ENCODE measurements at places on chromosomes 7 and 10.

DNA sequence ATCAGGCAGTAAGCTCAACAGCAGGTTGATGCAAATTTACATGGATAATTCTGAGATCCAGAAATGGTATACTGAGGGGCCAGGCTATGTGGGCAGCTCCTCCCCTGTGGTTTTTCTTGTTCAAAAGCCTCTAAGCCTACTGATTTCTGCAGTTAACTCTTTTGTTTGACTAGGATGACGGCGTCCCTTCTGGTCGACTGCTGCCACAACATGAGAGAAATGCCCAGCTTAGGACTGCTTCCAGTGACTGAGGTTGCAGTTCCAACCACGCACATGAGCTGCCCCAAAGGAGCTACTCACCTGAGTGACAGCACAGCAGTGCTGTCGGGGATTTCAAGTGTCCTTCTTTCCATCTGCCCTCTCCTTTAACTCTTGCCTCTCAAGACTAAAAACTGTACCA lies 973.0 kb upstream of the GHITM start:
- DNase-seq, result peak; percentile 33

DNA sequence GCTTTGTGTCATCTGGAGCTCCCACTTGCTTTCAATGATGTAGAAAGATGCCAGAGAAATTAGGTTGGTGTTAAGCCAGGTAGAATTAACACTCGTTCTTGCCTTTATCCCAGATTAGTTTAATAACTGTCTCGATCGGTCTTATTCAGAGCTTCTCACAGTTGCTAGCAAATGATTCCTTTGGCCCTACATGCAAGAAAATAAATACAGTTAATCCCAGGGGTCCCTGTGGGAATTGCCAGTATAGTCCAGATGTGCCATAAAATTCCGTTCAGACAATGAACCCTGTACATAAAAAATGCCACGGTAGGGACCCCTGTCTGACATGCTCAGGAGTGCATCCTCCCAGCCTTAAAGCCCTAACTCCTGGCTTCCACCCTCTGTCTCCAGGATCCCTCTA lies 207.5 kb downstream of the ARHGAP12 start:
- no peak for DNase-seq

GRCh38 chr10:125063256-125063925 lies 97.0 kb downstream of the CTBP2 start:
- no peak for DNase-seq

DNA sequence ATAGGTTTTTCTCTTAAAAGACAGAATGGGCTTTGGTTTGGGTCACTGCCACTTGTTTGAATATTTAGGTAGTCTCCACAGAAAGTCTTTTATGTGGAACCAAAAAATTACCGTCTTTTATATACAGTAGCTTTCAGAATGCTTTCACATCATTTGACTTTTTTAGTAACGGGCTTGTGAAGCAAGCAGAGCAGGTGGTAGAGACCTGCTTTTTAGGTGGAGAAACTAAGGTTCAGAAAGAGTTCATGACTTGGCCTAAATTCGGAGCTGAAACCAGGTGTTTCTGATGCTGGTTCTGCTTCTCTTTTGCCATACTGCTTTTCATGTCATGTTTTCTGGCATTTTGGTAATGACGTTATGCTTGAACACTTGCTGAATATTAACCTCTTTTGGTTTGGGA lies 36.3 kb downstream of the GARS1 start:
- DNase-seq, result no peak

GRCh38 chr10:35331894-35332640 lies 4.2 kb upstream of the CCNY start:
- peak; percentile 30 for DNase-seq

GRCh38 chr10:27504007-27504807 lies at the start of gene RAB18:
TSS of gene RAB18 (plus strand) at chr10:27504304. CDS start at chr10:27504370, 66 bp downstream.
- peak; percentile 99 for DNase-seq

GRCh38 chr7:22255834-22256233 lies 101.1 kb downstream of the RAPGEF5 start:
- DNase-seq, result peak; percentile 4

DNA sequence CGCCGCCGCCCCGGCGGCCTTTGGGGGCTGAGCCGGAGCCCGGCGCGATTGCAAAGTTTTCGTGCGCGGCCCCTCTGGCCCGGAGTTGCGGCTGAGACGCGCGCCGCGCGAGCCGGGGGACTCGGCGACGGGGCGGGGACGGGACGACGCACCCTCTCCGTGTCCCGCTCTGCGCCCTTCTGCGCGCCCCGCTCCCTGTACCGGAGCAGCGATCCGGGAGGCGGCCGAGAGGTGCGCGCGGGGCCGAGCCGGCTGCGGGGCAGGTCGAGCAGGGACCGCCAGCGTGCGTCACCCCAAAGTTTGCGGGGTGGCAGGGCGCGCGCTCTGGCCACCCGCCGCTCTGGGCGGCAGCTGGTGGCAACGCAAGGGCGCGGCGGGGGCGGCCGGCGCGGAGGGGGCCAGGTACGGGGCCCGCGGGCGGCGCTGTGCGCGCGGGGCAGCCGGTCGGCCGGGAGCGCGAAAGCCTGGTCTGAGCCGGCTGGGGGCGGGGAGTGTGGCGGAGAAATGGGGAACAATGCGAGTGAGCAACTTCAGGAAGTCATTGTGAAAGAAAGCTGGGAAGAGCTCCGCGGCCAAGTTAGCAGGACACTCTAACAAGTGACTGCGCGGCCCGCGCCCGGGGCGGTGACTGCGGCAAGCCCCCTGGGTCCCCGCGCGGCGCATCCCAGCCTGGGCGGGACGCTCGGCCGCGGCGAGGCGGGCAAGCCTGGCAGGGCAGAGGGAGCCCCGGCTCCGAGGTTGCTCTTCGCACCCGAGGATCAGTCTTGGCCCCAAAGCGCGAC lies at the start of gene IKZF1:
Gene IKZF1, plus strand, starts transcription at position 588 of the 782 bp plus-strand sequence. CDS start 14,346 bp downstream, outside the sequence.
- DNase-seq, result peak; percentile 76

- DNase-seq, result no peak
Measured at GRCh38 chr10:103086261-103086660, 106.8 kb downstream of the NT5C2 start.

GRCh38 chr10:121574519-121575166 lies 23.6 kb downstream of the FGFR2 start:
- no peak for DNase-seq

All from OCI-M1 (cell line).